ENCODE measurements at places on chromosomes 11 and 22.

- peak; percentile 7 for DNase-seq
These were observed 1421.2 kb upstream of the RAG2 start for GRCh38 chr11:38019072-38019775.

DNA sequence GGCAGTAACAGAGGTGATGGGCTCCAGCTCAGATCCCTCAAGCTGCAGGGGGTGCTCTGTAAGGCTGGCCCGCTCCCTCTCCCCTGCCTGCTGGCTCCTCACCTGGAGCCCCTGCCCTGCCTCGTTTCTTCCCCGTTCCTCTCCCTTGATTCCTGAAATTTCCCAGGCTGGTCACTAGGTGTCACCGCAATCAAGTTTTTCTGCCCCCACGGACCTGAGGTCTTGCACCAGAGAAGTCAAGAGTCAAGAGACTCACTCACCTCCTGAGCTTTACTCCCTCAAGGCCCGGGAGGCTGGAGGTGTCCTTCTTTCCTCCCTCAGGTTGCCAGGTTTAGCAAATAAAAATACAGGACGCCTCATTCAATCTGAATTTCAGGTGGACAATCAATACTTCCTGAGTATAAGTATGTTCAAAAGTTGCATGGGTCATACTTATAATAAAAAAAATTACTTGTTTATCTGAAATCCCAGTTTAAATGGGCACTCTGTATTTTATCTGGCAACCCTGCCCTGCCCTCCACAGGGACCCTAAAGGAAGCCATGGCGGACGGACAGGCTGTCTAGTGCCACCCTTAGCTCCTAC lies 69.2 kb downstream of the SCUBE1 start:
- DNase-seq: peak; percentile 75

DNA sequence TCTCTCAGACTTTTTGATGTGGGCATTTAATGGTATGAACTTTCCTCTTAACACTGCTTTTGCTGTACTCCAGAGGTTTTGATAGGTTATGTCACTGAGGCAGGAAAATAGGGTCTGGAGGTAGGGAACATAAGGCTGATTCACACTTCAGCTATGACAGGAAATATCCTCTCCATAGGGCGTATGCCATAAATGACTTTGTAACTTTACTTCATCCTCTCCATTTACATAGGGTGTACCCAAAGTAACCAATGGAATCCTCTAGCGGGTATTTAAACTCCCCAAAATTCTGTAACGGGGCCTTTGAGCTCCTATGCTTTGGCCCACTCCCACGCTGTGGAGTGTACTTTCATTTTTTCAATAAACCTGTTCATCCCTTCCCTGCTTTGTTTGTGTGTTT lies 49.5 kb downstream of the OR2AT4 start:
- no peak for DNase-seq

GRCh38 chr22:44192098-44192815 lies 11.5 kb downstream of the PARVG start:
- DNase-seq: peak; percentile 84

DNA sequence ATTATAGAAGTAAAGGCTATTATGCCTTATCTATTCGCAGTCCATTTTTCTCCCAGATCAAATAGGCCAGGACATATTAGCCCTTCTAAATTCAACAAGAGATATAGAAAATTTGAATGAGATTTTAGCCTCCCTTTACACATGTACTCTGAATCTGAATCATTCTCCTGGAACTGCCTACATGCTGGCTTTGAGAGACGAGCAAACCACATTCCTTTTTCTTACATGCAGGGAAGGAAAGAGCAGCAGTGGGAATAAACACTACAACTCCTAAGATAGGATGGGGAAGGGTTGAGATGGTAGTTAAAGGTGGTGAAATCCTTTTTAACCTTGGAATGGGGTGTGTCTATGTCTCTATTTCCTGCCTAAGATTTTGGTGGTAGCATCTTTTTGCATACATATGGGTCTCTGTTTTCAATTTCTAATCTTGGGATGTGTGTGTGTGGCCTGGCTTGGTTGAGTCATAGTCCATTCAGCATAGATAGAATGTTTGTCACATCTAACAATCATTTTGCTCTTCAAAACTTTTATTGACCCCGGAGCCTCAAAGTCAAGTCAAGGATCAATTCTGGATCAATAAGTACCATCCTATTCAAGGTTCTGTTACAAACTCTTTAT lies 11.1 kb upstream of the OOSP2 start:
- DNase-seq: no peak

GRCh38 chr11:45383224-45383623 lies 97.1 kb upstream of the SYT13 start:
- DNase-seq: peak; percentile 97

- DNase-seq: no peak
These were observed 4.4 kb downstream of the RPS19BP1 start for GRCh38 chr22:39528080-39528661.

GRCh38 chr22:35231585-35232084 lies 25.7 kb upstream of the HMGXB4 start:
- peak; percentile 79 for DNase-seq

GRCh38 chr22:25051073-25051472 lies 98.6 kb downstream of the KIAA1671 start:
- peak; percentile 23 for DNase-seq

GRCh38 chr11:3091846-3092602 lies 34.8 kb upstream of the CARS1 start:
- peak; percentile 70 for DNase-seq

DNA sequence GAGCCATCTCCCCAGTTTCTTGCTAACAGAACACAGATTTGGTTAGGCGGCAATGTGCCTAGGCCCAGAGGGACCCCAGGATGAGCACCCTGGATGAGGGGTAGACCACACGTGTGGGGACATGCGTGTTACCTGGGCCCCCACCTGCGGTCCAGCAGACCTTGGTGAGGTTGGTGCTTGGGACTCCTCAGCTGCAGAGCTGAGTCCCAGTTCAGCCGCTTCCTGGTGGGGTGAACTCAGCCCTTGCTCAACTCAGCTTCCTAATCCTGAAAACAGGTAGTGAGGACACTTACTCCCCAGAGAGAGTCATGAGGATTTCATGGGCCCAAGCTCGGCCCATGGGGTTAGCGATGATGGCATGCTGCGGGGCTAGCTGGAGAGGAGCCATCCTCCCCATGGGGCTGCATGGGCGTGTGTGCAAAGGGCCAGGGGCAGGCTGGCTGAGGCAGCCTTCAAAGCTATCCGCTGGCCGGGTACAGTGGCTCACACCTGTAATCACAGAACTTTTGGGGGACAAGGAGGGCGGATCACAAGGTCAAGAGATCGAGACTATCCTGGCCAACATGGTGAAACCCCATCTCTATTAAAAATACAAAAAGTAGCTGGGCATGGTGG lies 46.9 kb upstream of the SHISAL1 start:
- peak; percentile 40 for DNase-seq

GRCh38 chr11:126115127-126115495 lies 52.4 kb upstream of the CDON start:
- DNase-seq: peak; percentile 54

- DNase-seq: no peak
These were observed 89.7 kb downstream of the RRM1 start for GRCh38 chr11:4184163-4184916.

GRCh38 chr11:6481924-6482275 lies 599 bp downstream of the TIMM10B start:
- no peak for DNase-seq

GRCh38 chr11:134711588-134711987 lies 299.5 kb upstream of the B3GAT1 start:
- no peak for DNase-seq

- no peak for DNase-seq
These were observed 15.4 kb upstream of the TMEM191C start for GRCh38 chr22:21451545-21452520.

DNA sequence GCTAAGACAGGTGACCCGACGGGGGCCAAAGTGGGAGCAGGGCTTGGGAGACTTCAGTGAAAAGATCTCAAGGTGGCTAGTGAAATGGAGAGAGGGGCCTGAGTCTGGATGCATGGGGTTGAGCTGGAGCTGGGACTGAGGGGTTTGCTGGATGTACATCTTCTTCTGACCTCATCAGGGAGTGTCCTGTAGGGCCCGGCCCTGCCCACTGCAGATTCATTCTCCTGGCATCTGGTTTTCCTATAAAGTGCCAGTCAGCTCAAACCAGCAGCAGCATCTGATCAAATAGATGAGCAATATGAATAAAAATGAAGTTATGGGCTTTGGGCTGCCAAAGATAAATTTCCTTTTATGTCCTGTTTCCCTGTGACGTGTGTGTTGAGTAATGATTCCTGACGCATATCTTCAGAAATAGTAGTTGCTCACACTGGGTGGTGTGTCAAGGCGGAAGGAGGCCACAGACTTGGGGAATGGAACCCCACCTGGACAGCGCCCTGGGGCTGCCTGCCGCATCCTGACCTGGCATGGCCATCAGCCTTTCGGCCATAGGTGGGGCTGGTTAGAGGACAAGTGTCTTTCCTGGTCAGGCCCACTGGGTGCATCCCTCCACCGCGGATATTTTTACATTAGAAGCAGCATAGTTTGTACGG lies 135.4 kb downstream of the OSBP2 start:
- no peak for DNase-seq

- DNase-seq: no peak
These were observed 36.8 kb downstream of the SGSM3 start for GRCh38 chr22:40407021-40407761.
